ENCODE measurements at places on chromosomes 7 and 10.
A peak's percentile ranks its signal among the peaks of the same experiment; 100 is the strongest.

GRCh38 chr10:82932451-82932850 lies 1057.5 kb downstream of the NRG3 start:
- DNase-seq = no peak

GRCh38 chr7:95303013-95303905 lies 21.1 kb downstream of the PON1 start:
- DNase-seq = no peak

- DNase-seq = no peak
These were observed 119.8 kb downstream of the XRCC2 start for GRCh38 chr7:152556013-152556755.

GRCh38 chr10:56449770-56450169 lies 88.7 kb upstream of the ZWINT start:
- DNase-seq = no peak

DNA sequence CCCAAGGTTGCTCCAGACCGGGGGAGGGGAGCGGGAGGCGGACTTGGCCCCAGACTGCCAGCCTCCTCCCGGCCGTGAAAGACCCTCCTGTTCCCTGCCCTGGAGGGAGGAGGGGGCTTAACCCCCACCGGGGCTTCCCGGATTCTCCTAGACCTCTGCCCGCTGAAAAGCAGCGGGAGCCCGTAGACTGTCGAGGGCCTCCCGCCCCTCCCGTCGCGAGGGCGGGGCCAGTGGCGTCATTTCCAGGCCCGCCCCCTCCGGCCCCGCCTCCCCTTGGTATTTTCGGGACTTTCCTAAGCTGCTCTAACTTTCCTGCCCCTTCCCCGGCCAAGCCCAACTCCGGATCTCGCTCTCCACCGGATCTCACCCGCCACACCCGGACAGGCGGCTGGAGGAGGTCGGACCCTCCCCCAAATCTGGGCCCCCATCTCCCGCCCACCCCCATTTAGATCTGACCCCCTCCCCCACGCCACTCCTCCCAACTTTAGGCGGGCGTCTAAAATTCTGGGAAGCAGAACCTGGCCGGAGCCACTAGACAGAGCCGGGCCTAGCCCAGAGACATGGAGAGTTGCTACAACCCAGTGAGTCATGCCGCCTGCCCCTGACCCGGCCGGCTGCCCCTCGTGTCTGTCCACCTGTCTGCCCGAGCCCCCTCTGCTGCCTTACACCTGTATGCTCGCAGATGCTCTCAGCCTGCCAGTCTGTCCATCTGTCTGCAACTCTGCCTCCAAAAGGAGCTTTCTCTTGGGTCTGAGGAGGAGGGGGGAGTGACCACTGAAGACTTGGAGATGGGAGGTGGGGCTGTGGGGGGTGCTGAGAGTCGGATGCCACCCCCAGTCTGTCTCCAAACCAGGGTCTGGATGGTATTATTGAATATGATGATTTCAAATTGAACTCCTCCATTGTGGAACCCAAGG lies at the start of gene NFKB2:
TSS of gene NFKB2 (plus strand) at position 306 of the 917 bp plus-strand sequence. CDS start at position 561, 255 bp downstream.
- DNase-seq = peak; percentile 84

GRCh38 chr7:70951271-70951962 lies 180.5 kb upstream of the GALNT17 start:
- DNase-seq = no peak

DNA sequence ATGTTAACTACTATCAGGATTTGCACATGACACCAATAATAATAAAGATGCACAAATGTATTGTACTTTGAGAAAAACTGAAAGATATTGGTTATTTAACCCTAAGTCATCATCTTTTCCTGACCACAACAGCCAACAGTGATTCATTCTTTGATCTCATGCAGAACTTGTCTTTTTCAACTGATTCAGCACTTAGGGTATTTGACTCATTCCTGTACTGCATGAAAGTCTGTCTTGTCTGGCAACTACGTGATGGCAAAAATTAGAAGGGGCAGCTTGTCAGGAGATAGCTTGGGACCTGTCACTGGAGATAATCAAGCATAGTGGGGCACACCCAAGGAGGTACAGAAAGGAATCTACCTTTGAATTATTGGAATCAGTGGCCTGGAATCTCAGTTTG lies 77.8 kb upstream of the LRRC17 start:
- DNase-seq = no peak

DNA sequence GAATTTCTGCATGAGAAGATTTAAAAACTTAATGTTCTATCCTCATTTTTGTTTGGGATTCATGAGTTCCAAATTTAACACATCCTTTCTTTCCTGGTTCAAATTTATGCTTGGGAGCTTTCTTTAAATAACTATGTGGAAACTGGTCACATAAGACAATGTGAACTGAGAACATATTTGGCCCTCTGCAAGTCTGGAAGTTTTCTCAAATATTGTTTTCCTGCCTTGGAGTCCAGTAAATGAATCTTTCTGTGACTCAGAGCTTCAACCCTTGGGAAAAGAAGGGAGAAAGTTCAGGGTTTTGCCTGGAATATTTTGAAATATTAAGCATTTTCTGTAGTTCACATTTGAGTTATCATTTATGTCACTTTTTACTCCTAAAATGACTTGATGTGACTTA lies 559.0 kb upstream of the NRP1 start:
- no peak for DNase-seq

DNA sequence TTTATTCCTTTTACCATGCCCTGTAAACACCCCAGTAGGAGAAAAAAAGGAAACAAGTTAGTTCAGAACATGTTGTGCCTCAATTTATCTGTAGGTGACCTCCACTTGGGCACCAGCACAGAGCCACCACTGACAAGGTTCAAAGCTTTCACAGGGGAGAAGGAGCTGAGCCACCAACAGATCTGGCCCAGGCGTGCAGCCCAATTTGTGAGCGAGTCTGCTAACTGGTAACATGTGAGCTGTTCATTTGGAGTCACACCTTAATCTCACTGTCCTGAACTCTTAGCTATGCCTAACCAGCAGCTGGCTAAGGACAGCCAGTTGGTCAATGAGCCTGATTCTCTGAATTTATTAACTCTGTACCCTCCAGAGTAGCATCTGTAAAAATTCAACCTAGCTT lies 78.4 kb upstream of the CAMK2B start:
- no peak for DNase-seq

- no peak for DNase-seq
These were observed 25.4 kb downstream of the TMEM273 start for GRCh38 chr10:49162761-49163310.

DNA sequence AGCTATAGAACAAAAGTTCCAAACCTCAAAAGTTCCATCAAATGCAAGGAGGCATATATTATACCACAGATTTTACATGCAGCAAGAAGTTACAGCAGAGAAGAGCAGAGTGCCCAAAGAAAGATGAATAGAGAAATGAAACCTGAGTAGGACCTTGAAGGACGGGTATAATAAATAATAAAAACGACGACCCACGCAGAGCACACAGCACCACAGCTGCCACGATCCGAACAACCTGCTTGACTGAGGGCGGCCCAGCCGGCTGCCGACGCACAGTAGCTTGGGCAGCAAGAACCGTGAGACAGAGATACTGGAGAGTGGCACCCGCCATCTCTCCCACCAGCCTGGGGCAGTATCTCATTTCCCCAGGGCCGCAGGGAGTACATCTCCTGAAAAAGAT lies 79.0 kb downstream of the HIPK2 start:
- DNase-seq = no peak

DNA sequence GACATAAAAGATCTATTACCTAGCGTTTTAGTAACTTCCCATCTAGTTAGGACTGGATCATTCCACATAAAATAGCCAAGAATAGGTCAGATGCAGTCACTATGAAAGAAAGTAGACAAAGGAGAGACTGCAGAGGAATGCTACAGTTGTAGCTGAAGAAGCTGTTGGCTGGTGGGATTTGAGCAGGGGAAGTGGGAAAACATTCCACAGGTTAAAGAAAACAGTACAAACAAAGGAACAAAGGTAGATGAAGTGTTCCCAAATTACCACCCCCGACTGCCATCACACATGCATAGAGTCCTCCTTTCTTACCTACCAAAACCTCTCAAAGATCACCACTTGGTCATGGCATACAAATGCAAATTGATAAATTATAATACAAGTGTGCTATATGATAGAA lies 41.8 kb downstream of the DLD start:
- DNase-seq = no peak

GRCh38 chr10:48804740-48805182 lies 120.1 kb downstream of the WDFY4 start:
- DNase-seq = no peak

GRCh38 chr7:16880554-16880953 lies 1.2 kb downstream of the AGR3 start:
- no peak for DNase-seq

DNA sequence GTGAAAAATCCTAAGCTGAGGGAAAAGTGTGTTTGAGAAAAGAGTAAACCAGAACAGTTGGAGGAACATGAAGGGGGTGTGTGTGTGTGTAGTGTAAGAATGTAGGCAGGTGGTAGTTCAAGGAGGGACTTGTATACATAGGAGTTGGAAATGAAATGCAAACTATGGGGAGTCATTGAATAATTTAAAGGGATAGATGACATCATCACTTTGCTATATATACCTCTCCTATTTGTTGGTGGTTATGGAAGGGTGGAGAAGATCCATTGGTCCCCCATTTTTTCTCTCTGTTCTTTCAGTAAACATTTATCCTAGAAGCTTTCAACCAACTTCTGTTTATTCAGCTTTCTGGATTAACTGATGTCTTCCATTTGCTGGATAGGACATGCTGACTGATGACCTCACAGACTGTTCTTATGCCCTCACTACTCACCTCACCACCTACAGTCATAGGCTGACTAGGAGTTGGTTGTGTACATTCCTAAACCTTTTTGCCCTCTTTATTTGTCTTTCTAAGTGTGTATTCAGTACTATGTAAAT lies 20.8 kb downstream of the PPP1R9A start:
- DNase-seq = no peak

DNA sequence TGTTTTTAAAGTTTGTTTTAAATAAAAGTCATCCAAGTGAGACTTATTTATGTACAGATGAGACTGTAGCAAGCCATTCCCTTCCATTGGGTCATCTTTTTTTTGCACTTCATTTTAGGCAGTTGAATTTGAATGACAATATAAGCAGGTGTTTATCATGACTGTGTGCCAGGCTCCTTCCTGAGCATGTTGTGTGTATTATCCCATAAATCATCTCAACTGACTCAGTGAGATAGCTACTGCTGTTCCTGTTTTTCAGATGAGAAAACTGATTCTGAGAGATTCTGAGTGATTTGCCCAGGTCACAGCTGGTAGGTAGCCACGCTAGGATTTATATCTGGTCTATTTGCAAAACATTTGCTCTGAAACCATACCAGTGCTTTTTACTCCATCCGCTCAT lies 11.7 kb downstream of the TMEM254 start:
- DNase-seq = no peak

DNA sequence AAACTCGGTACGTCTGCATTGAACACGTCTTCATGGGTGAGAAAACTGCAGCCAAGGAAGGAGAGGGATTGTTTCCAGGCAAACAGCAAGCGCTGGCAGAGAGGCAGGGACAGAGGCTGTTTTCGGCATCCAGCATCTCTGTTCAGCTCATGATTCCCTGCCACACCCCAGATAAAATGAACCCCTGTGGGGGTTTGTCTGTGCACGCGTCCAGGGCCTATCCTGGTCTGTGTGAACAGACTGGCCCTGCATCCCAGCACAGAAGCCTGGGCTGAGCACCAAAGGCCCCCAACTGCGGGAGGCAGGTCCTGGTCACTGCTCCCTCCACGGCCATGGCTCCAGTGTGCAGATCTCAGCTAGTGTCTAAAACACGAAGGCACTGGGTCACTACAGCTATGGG lies 83.3 kb upstream of the FAM20C start:
- no peak for DNase-seq

- DNase-seq = peak; percentile 7
These were observed 209.9 kb downstream of the USP6NL start for GRCh38 chr10:11401264-11402235.

GRCh38 chr7:1703871-1704810 lies 34.1 kb downstream of the ELFN1 start:
- peak; percentile 35 for DNase-seq

DNA sequence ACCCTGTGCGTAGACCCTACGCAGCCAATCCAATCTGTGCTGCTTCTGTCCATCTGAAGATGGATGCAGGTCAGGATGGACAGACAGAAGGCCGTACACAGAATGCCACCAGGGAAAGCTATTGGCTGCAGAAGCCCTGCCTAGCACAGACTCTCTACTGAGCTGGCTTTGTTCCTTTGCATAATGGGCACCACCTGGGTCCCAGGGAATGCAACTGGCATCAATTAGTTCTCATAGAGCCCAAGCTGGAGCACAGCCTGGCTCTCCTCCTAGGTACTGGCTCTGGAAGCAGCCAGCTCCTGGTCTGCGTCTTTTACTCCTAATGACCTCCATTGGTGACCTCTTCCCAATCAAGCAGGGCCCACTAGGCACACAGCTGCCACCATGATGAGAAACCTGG lies 26.8 kb upstream of the CACUL1 start:
- DNase-seq = no peak
